ENCODE measurements at places on chromosomes 5 and 9.

DNA sequence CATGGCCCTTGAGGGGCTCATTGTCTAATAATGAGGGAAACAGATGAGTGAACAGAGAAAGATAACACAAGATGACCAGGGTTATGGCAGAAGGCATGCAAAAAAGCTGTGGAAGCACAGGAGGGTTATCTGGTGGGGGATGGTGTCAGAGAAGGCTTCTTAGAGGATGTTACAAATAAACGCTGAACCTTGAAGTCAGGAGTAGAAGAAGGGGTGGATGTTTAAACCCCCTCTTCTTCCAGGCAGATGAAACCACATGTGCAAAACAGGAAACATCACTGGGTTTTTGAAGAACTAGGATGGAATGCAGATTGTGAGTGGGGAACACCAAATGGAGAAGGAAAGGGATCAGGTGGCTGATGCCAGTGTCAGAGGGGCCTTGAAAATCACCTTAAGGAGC lies 41.8 kb upstream of the NR5A1 start:
- DNase-seq = no peak

GRCh38 chr9:134778841-134779411 lies 101.7 kb upstream of the FCN2 start:
- DNase-seq = peak; percentile 95

DNA sequence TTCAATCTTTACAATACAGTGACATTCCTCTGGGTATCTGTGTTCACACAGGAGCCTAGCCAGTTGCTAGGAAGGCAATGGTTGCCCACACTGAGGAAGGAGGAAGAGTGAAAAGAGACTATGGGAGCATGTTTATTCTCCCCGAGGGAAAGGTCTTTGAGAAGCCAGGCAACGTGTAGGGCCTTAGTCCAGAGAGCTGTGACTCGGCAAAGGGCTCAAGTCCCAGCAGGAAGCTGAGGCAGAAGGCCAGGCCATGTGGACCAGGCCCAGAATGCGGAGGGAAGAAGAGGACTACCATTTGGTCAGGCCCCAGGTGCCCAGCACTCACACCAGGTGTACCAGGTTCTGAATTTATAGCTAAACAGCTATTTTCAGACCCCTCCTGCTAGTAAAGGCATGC lies 136.6 kb upstream of the DMAC1 start:
- no peak for DNase-seq

GRCh38 chr5:93476251-93476742 lies 104.7 kb downstream of the NR2F1-AS1 start:
- DNase-seq = peak; percentile 70

DNA sequence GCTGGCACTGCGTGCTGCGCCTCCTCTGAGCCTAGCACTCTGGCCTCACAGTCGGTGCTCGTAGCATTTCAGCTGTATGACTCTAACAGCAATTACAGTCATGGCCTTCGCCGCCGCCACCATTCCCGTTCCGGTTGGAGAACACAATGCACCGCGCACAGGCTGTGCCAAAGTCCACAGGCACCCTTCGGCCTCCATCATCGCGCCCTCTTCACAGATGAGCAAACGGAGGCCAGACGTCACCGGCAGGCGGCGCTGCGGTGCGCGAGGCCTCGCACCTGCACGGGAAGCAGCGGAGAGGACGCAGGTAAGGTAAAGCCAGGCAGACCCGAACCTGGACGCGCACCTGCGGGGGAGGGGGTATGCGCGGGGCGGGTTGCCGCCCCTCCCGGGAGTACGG lies 128.9 kb downstream of the BARX1 start:
- DNase-seq = no peak

Data from NCI-H69 (cell line).